ENCODE measurements at places on chromosomes 5 and 9.

DNA sequence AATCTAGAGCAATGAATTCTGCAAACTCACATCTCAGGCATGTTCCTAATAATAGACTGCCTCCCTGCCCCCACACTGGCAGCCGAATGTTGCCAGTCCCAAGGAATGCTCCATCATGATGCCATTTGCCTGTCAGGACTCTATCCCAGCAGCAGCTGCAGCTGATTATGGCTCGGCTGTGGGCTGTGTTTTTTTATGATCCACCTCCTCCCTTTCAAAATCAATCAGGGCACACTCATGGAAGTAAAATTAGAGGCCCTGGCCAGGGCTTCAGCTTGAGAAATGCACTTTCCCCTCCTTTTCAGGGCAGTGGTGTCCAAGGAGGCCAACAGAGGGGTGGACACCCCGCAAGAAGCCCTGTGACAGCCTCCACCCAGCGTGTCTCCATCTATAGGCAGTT, 176.7 kb upstream of the S1PR3 start:
- DNase-seq = no peak

GRCh38 chr5:78647838-78648358, 674 bp downstream of the LHFPL2 start:
- DNase-seq = no peak

DNA sequence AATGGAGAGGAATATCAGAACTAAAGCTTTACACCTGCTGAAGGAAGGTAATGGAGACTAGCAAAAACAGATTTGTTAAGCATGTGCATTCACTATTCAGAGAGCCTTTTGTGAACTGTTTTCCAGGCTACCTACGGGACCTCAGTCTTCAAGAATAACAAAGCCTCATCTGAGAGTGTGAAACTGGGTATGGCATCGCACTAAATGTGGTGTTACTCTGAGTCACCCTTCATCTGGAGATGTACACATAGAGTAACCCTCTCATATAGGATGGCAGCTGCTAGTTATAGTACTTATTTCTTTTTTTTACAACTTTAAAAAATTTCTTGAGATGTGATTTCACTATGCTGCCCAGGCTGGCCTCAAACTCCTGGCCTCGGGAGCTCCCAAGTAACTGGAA, 306.8 kb downstream of the ZNF608 start:
- DNase-seq = no peak

DNA sequence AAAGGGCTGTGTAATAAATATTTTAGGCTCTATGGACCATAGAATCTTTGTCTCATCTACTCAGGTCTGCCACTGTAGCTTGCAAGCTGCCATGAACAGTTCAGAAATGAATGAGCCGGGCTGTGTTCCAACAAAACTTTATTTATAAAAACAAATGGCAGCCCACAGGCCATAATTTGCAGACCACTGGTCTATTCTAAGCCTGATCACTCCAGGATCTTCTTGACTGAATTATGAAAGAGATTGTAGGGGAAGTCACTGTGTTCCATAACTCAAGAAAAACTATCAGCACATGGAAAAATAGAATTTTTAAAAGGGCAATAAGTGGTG, 11.4 kb upstream of the C1QTNF3 start:
- no peak for DNase-seq

GRCh38 chr9:98873951-98874371, 66.5 kb downstream of the GALNT12 start:
- no peak for DNase-seq

GRCh38 chr5:127933348-127933747, 150.2 kb upstream of the SLC12A2 start:
- no peak for DNase-seq

DNA sequence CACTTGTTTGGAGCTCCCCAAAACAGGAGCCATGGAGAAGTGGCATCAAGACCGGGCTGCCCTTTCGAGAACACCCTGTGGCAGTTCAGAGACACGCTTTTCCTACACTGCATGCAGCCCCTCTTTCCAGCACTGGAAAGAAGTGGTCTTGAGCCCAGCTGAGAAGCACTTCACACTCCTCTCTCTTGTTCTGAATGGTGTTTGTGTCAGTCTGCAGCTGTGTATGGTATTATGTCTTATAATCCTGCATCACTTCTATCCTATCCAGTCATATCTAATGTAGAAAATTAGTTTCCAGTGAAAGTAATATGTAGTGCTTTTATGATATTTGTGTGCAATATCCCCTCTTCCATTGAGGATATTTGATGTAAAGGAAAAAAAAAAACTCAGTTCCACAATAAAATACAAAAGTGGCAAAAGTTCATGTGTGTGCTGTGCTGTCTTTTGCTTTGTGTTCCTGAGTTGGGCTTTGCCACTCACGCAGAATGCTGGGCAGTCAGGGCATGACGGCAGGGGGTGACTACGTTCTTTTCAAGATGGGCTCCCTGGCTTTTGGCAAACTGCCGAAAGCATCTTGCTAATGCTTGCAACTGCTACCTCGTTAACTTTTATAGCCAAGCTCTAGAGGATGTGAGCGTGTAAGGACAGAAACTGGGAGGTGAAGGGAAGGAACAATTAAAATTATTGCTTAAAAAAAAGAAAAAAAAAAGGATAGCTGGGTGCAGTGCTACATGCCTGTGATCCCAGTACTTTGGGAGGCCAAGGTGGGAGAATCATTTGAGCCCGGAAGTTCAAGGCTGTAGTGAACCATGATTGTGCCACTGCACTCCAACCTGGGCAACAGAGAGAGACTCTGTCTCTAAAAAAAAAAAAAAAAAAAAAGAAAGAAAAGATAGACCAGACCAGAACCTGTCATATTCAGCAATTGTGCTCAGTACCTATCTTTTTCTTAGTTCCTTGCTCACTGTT, 102.2 kb downstream of the MAP1B start:
- no peak for DNase-seq

GRCh38 chr9:93565089-93565488, 11.3 kb upstream of the PHF2 start:
- no peak for DNase-seq

DNA sequence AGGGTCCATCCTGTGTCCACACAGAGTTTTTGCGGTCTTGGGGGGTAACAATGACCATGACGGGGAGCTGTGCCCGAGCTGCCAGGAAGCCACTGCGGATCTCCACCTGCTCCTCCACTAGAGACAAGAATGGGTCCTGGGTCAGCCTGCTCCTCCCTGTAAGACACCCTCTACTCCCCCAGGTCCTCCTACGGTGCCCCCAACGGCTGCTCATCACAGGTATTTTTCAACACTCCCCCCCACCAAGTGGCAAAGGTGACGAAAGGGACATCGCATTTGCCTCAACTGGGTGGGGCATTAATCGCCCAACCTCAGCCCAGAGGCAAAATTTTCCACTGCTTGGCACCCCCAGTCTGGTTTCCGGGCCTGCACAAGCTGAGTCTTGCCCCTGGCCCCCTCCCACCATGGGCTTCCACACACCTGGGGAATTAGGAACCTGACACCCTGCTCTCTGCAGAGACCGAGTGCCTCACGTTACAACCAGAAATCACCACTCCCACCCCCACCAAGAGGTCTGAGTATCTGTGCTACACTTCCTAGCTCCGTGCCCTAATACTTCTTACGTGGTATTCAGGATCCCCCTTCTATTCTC, 9.6 kb downstream of the NOL6 start:
- DNase-seq = no peak

GRCh38 chr5:109784687-109785086, 95.0 kb downstream of the MAN2A1 start:
- no peak for DNase-seq

- no peak for DNase-seq
These were observed 7.8 kb upstream of the LCN1 start for GRCh38 chr9:135513351-135513846.

GRCh38 chr9:1554081-1555035, 460.8 kb upstream of the SMARCA2 start:
- DNase-seq = no peak

DNA sequence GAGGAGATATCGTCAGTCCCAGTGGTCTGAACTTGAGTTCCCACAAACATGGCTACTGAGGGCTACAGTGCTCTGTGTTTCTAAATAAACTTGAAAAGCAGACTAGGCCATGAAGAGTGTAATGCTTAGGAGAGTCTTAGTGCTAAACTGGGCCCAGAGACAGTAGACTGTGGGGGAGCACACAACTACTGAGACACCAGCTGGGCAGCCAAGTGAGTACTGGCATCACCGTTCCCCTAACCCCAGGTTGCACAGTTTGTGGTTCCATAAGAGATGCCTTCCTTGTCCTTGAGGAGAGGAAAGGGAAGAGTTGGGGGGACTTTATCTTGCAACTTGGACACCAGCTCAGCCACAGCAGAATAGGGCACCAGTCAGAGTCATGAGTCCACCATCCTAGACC, 172.1 kb upstream of the DMRTA1 start:
- no peak for DNase-seq
